Fibroblast of lung (primary cell): ENCODE measurements at places on chromosomes 7 and 10. TPM values are rescaled to one million over a fixed set of nuclear protein-coding genes. Genes with fewer than 3 reads are reported as not detected.
A peak's percentile ranks its signal among the peaks of the same experiment; 100 is the strongest.

GRCh38 chr7:65444899-65445823 lies 71.5 kb downstream of the ZNF92 start:
- H3K36me3 ChIP-seq, result no peaks in the 10 kb centered on the region
- no peaks in the 10 kb centered on the region for H3K4me1 ChIP-seq
- H3K27ac ChIP-seq, result no peak overlapping the region
- DNase-seq, result no peak
- H3K27me3 ChIP-seq, result no peaks in the 10 kb centered on the region
- no peak overlapping the region for H3K4me3 ChIP-seq

DNA sequence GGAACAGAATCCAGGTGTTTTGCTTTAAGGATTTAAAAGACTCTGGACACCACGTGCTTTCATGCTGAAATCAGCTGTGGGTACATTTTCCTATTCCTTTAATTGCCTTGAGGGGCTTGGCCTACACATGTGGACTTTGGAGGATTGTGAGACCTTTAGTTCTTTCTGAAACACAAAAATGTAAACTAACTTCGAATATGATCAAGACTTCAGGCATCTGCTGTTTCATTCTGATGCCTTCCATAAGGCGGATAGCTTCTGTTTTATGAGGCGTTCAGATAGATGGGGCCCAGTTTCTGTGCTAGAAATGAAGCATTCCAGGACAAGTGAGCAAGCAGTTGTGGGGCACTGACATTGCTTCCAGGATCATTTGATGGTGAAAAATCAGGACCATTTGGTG lies 1.5 kb upstream of the NOBOX start:
- no peaks in the 10 kb centered on the region for H3K4me1 ChIP-seq
- no peaks in the 10 kb centered on the region for H3K36me3 ChIP-seq
- H3K27ac ChIP-seq, result no peak overlapping the region
- no peak overlapping the region for H3K4me3 ChIP-seq

- no peak overlapping the region for H3K4me3 ChIP-seq
- H3K27me3 ChIP-seq, result no peaks in the 10 kb centered on the region
- H3K27ac ChIP-seq, result no peak overlapping the region
- H3K4me1 ChIP-seq, result no peaks in the 10 kb centered on the region
- no peak for DNase-seq
Observed at GRCh38 chr10:26540601-26541000, 102.5 kb downstream of the APBB1IP start.

- H3K27me3 ChIP-seq, result no peaks in the 10 kb centered on the region
- no peak overlapping the region for H3K4me3 ChIP-seq
- no peaks in the 10 kb centered on the region for H3K36me3 ChIP-seq
Observed at GRCh38 chr10:89303161-89303560, 1.3 kb downstream of the IFIT2 start.

The LBX1 gene
- under 0.01 TPM in 2 replicates for total RNA-seq

The COBL gene
- 0.26 and 0.33 TPM in 2 replicates for total RNA-seq

The FOXI2 gene
- not detected in 2 replicates for total RNA-seq

GRCh38 chr7:158244873-158245723 lies 342.5 kb downstream of the PTPRN2 start:
- H3K27ac ChIP-seq, result no peak overlapping the region
- no peak overlapping the region for H3K4me3 ChIP-seq
- DNase-seq, result no peak

The MNX1 gene
- not detected in 2 replicates for total RNA-seq

- peak; percentile 73 for DNase-seq
- no peaks in the 10 kb centered on the region for H3K27me3 ChIP-seq
- no peak overlapping the region for H3K4me3 ChIP-seq
- H3K4me1 ChIP-seq, result peaks cover 9% of the 10 kb centered on the region
- peak overlapping the region; percentile 53 for H3K27ac ChIP-seq
- H3K36me3 ChIP-seq, result no peaks in the 10 kb centered on the region
Observed at GRCh38 chr10:47137311-47137851, 162.6 kb upstream of the GDF10 start.

DNA sequence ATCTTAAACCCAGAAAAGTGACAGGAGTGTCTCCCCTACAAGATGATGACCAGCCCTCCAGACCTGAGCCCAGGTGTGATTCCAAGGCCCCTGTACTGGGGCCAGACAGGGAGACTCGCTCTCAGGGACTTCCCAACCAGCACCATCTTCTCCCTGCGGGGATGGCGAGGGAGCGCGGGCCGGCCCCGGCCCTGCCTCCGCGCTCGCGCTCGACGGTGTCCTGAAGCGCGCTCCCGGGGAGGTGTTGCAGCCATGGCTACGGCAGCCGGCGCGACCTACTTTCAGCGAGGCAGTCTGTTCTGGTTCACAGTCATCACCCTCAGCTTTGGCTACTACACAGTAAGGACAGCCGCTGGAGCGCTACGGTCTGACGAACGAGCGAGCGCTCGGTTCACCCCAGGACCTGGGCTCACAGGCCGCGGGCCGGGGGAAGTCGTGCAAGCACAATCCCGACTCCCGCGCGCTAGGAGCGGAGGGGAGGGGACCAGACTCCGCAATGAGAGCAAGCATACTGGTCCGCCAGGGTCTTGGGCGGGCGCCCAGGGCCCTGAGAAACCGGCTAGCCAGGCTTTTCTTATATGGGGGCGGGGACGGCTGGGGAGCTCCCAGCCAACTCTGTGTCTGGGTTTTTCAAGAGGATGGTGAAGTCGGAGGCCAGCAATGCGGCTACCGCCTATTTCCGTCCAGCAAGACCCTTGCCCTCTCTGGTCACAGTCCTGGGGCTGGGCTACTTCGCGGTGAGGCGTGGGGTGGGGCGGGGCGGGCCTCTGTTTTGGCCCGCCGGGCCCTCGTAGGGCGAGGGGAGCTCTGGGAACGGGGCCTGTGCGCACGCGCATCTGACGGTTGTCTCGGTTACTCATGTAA lies at the start of gene TMEM254:
TSS of gene TMEM254 (plus strand) at position 218 of the 864 bp plus-strand sequence. CDS start at position 253, 35 bp downstream.
- H3K27me3 ChIP-seq, result no peaks in the 10 kb centered on the region
- peak within 1 kb of the TSS; percentile 47 for H3K4me3 ChIP-seq
- H3K36me3 ChIP-seq, result no peaks in the 10 kb centered on the region
- H3K27ac ChIP-seq, result peak within 1 kb of the TSS; percentile 94

The ITIH2 gene
- not detected in 2 replicates for total RNA-seq

DNA sequence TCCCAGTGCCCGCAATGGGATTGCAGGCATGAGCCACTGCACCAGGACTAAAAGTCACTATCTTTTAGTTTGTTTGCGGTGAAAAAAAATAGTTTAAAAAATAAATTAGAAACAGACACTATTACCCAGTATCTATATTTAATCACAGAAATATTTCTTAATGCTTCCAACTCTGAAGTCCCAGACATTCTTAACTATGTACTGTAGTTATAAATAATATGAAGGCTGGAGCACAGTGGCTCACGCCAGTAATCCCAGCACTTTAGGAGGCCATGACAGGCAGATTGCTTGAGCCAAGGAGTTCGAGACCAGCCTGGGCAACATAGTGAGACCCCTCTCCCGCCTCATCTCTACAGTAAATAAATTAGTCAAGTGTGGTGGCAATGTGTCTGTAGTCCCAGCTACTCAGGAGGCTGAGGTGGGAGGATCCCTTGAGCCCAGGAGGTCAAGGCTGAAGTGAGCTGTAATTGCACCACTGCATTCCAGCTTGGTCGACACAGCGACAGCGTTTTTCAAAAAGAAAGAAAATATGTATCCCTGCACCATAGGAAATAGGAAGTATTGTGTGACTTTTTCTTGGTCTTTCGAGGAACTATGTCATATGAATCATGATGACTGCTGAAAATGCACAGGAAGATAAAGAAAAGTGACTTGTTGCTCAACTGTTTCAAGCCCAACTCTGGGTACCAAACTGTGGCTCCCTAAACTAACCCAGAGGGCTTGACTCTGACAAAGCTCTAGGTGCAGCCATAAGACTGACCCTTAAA lies 74.9 kb upstream of the STEAP1B start:
- H3K4me3 ChIP-seq, result no peak overlapping the region
- H3K27ac ChIP-seq, result no peak overlapping the region
- no peak for DNase-seq

The TMEM273 gene
- 0.26 TPM in 1 of 2 replicates, not detected in the other for total RNA-seq

The PRKAR2B gene
- total RNA-seq, result 12.6 and 14.7 TPM in 2 replicates

The MKI67 gene
- 0.26 and 4.3 TPM in 2 replicates for total RNA-seq

The ASAH2B gene
- 2.3 and 3.0 TPM in 2 replicates for total RNA-seq

The METTL27 gene
- total RNA-seq, result 4.9 and 15.7 TPM in 2 replicates

DNA sequence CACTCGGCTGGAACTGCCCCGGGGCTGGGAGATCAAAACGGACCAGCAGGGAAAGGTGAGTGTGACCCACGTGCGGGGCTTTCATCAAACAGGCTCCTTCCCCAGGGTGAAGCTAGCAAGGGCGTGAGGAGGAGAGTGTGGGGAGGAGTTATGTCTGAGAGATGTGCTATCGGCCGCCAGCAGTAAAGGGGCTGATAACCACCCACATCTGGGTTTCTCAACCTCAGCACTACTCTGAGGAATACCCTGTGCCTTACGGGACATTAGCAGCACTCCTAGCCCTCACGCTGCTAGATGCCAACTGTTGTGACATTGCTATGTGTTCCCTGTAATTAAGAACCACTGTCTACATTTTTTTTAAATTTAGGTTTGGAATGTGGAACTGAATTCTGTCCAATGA lies 113.9 kb upstream of the STK17A start:
- H3K4me3 ChIP-seq, result no peak overlapping the region
- H3K4me1 ChIP-seq, result peaks cover 9% of the 10 kb centered on the region
- H3K27ac ChIP-seq, result no peak overlapping the region

- H3K27ac ChIP-seq, result no peak overlapping the region
- peaks cover 17% of the 10 kb centered on the region for H3K27me3 ChIP-seq
- DNase-seq, result no peak
- H3K4me1 ChIP-seq, result no peaks in the 10 kb centered on the region
Observed at GRCh38 chr7:129170441-129171021, 17.9 kb upstream of the SMO start.

GRCh38 chr10:118763202-118763988 lies 8.6 kb upstream of the CACUL1 start:
- H3K4me3 ChIP-seq, result no peak overlapping the region
- no peak for DNase-seq
- no peaks in the 10 kb centered on the region for H3K27me3 ChIP-seq
- no peaks in the 10 kb centered on the region for H3K36me3 ChIP-seq

GRCh38 chr7:120955577-120956149 lies 5.1 kb downstream of the ING3 start:
- H3K36me3 ChIP-seq, result peaks cover 3% of the 10 kb centered on the region
- no peaks in the 10 kb centered on the region for H3K27me3 ChIP-seq

- no peak overlapping the region for H3K27ac ChIP-seq
- H3K4me3 ChIP-seq, result no peak overlapping the region
- no peaks in the 10 kb centered on the region for H3K27me3 ChIP-seq
Observed at GRCh38 chr7:144826208-144826607, 9.6 kb downstream of the TPK1 start.

The PAOX gene
- total RNA-seq, result 9.2 and 9.8 TPM in 2 replicates

DNA sequence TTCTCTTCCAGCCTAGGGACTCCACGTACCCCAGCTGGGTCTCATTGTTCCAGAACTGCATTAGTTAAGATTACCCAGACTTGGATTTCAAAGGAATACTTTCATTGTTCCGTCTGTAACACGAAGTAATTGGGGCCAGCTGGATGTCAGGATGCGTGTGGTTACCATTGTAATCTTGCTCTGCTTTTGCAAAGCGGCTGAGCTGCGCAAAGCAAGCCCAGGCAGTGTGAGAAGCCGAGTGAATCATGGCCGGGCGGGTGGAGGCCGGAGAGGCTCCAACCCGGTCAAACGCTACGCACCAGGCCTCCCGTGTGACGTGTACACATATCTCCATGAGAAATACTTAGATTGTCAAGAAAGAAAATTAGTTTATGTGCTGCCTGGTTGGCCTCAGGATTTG lies 21.0 kb downstream of the LRRC17 start:
- no peaks in the 10 kb centered on the region for H3K36me3 ChIP-seq
- peak; percentile 98 for DNase-seq
- no peak overlapping the region for H3K4me3 ChIP-seq
- H3K27ac ChIP-seq, result peak overlapping the region; percentile 81
- H3K27me3 ChIP-seq, result no peaks in the 10 kb centered on the region
- peaks cover 2% of the 10 kb centered on the region for H3K4me1 ChIP-seq

GRCh38 chr10:10361301-10361885 lies 656.3 kb upstream of the CELF2 start:
- H3K36me3 ChIP-seq, result no peaks in the 10 kb centered on the region
- no peaks in the 10 kb centered on the region for H3K4me1 ChIP-seq
- H3K4me3 ChIP-seq, result no peak overlapping the region
- H3K27ac ChIP-seq, result no peak overlapping the region
- DNase-seq, result no peak

The PON1 gene
- not detected in 2 replicates for total RNA-seq

The TAS2R60 gene
- total RNA-seq, result not detected in 2 replicates

The PTF1A gene
- total RNA-seq, result not detected in 2 replicates

The FEZF1 gene
- not detected in 2 replicates for total RNA-seq

DNA sequence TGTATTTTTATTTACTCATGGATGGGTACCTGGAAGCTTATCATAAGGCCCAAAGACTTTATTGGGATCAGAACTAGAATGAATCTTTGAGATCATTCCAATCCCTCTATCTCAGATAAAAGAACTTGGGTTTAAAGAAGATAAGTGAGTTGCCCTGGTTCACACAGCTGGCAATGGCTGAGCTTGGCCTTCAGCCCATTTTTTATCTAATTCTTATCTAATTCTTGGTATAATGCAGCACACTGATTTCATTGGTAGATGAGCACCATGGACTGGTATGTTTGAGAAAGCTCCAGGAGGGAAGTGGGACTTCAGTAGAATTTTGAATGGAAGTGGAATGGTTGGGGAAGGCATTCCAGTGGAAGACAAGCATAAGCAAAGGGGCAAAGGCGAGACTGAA lies 558.9 kb downstream of the REEP3 start:
- no peaks in the 10 kb centered on the region for H3K27me3 ChIP-seq
- H3K4me1 ChIP-seq, result no peaks in the 10 kb centered on the region
- no peak overlapping the region for H3K4me3 ChIP-seq
- no peaks in the 10 kb centered on the region for H3K36me3 ChIP-seq
- DNase-seq, result peak; percentile 6

The ADCYAP1R1 gene
- total RNA-seq, result not detected in 2 replicates

- H3K36me3 ChIP-seq, result peaks cover 1% of the 10 kb centered on the region
- H3K4me3 ChIP-seq, result no peak overlapping the region
- H3K27me3 ChIP-seq, result no peaks in the 10 kb centered on the region
- H3K4me1 ChIP-seq, result no peaks in the 10 kb centered on the region
- H3K27ac ChIP-seq, result no peak overlapping the region
- no peak for DNase-seq
Observed at GRCh38 chr10:116720668-116721546, 21.5 kb downstream of the HSPA12A start.

DNA sequence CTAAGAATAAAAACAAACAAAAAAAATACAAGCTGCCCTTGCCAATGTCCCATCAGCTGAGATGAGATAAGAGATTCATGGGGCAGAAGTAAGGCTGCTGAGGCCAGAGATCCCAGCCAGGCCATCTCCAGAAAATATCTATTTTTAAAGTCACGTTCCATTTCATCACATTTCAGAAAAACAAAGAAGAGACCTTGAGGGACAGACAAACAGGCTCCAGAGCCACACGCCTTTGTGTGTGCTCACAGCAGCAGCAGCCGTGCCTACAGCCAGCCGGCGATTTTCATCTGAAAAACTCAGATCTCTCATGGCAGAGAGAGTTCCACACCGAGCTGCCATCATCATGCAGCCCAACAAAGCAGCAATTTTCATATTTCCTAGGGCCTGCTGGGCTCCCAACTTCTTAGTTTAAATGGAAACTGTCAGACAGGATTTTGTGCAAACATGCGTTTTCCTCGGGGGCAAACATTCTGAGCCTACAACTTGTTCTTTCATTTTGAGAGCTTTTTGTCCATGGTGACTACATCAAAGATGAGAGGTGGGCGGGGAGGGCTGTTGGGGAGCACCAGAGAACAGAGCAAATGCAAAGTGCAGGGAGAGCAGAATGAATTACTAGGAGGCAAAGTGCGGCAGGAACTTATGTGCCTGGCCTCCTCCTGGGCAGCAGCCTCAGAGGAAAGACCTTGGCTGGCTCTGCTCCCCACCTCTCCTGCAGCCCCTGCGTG lies 38.8 kb downstream of the DLG5 start:
- H3K4me3 ChIP-seq, result peak overlapping the region; percentile 22
- H3K27me3 ChIP-seq, result no peaks in the 10 kb centered on the region
- peak overlapping the region; percentile 29 for H3K27ac ChIP-seq
- H3K36me3 ChIP-seq, result no peaks in the 10 kb centered on the region
